ENCODE measurements at places on chromosomes 3 and 15.
A peak's percentile ranks its signal among the peaks of the same experiment; 100 is the strongest.

- DNase-seq: no peak
Observed at GRCh38 chr3:67884345-67884744, 229.9 kb upstream of the SUCLG2 start.

- no peak for DNase-seq
Observed at GRCh38 chr15:82079736-82080135, 33.9 kb upstream of the MEX3B start.

GRCh38 chr3:118425272-118425837 is 609.3 kb downstream of the IGSF11 start:
- DNase-seq: no peak

DNA sequence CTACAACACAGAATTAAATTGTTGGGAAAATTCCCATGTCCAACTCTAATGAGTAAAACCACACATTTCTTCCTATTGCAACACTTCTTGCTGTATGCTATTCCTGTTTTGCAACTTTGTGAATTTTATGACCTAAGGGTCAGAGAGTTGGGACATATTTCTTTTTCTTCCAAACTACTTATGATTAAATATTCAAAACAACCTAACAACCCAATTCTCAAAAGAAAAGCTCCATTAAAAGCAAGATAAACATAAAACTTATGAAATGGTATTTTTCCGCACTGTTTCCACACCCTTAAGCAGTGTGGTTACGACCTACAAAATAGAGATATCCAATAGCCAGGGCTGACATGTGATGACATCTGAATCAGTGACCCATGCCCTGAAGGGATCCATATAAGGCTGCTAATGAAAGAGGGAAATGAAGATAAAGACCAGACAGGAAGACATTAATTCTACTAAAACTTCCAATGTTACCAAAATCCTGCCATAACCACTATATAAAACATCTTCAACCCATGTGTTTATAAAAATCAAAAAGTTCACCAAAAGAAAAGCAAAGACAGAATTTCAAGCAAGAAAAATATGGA is 45.6 kb downstream of the DMXL2 start:
- no peak for DNase-seq

GRCh38 chr15:90414408-90415028 is 26.5 kb downstream of the IQGAP1 start:
- DNase-seq: no peak

- DNase-seq: no peak
Observed at GRCh38 chr15:70792171-70792573, 28.8 kb upstream of the UACA start.

GRCh38 chr3:172142051-172142863 is 102.9 kb downstream of the FNDC3B start:
- peak; percentile 21 for DNase-seq

GRCh38 chr15:87570206-87570605 is 686.3 kb downstream of the NTRK3 start:
- DNase-seq: no peak

- no peak for DNase-seq
Observed at GRCh38 chr3:143963946-143964345, 7.7 kb upstream of the DIPK2A start.

DNA sequence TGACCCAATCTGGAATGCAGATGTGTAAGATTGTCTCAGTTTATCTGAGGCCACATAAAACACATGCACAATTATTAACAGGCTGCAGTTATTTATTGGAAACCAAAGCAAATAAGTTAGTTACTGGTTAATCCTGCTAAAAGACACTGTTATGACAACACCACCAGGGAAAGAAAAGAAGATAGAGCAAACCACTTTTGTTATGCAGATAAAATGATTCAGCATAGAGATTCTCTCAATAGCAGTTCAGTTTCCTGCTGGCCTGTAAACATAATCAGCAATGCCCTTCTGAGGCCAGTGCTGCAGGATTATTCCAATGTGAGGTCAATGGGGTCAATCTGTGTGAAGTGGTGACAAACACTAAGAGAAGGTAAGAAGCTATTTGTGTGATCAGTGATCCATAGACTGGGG is 244.4 kb downstream of the ZBTB20 start:
- DNase-seq: peak; percentile 10

GRCh38 chr15:72369964-72370363 is 5.8 kb downstream of the HEXA start:
- no peak for DNase-seq

DNA sequence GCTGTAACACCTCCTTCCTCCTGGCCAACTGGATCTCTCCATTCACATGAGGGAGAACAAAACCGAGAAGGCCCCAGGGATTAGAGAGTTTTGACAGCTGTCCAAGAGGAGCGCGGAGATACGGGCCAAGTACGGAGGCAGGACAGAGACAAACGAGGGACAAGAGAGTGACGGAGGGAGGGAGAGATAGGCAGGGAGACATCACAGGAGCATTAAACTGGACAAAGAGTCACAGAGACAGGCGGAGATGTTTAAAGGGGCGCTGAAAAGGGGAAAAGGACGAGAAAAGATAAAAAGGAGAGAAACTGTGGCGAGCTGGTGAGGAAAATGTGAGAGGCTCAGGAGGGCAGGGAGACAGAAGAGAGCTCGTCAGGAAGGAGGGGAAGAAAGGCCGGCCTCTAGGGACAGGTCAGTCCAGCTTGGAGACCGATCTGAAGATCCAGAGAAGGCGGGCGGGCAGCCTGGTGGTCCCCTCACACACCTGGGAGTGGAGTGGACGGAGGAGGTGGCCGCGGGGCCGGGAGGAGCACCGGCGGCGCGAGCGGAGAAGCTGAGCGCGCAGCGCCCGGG is 40.5 kb upstream of the ROPN1 start:
- DNase-seq: peak; percentile 98

DNA sequence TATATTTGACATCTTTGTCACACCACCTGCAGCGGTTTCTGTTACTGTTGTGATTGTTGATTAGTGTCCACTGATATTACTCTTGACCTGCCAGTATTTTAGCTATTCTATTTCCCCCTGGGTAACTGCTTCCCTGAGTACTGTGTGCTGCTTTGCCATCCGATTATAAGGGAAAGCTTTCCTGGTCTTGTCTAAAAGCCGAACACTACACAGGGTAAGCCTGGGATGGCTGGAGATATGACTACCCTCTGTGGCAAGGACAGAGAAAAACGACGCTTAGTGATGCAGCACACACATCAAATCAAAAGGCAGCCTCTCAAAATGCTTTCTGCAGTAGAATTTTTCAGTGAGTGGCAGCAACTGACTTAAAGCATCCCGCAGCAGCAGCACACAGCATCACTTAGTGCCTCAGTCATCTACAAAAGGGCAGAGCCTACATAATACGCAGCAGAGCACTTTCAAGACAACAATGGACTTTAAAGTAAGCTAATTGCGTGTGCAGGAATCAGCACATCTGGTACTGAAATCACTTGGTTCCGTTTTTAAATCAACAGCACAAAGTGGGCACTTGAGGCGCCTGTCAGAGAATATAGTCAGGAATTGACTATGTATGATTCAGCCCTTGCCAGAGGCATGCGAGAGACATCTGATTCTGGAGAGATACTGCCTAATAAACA is 656.3 kb upstream of the TGFBR2 start:
- no peak for DNase-seq

DNA sequence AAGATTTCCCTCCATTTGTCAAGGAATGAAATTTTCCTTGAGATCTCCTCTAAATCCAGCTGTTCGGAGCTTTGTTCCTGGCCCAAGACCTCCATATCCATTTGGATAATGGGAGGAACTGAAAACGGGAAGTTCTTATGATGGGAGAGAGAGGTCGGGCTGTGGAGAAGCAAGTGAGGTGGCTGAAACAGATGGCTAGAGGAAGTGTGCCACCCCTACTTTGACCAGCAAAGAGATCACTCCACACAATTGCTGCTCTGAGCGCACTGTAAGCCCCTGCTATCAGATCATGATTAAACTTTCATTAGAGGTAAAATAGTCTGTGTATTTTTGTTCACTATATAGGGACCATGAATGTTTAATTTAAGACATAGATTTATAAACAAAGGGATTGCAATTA is at the start of gene MINDY4B:
Gene MINDY4B (minus strand): TSS at position 101 of the 400 bp plus-strand sequence. CDS start 0 bp downstream, at position 101.
- DNase-seq: peak; percentile 11

GRCh38 chr3:125257536-125257935 is 45.0 kb upstream of the SLC12A8 start:
- DNase-seq: no peak

GRCh38 chr3:53835257-53835656 is 11.0 kb downstream of the CHDH start:
- no peak for DNase-seq

GRCh38 chr3:134287512-134287911 is 36.9 kb upstream of the RYK start:
- no peak for DNase-seq

- peak; percentile 61 for DNase-seq
Observed at GRCh38 chr3:50388016-50388719, 28.8 kb upstream of the TMEM115 start.

DNA sequence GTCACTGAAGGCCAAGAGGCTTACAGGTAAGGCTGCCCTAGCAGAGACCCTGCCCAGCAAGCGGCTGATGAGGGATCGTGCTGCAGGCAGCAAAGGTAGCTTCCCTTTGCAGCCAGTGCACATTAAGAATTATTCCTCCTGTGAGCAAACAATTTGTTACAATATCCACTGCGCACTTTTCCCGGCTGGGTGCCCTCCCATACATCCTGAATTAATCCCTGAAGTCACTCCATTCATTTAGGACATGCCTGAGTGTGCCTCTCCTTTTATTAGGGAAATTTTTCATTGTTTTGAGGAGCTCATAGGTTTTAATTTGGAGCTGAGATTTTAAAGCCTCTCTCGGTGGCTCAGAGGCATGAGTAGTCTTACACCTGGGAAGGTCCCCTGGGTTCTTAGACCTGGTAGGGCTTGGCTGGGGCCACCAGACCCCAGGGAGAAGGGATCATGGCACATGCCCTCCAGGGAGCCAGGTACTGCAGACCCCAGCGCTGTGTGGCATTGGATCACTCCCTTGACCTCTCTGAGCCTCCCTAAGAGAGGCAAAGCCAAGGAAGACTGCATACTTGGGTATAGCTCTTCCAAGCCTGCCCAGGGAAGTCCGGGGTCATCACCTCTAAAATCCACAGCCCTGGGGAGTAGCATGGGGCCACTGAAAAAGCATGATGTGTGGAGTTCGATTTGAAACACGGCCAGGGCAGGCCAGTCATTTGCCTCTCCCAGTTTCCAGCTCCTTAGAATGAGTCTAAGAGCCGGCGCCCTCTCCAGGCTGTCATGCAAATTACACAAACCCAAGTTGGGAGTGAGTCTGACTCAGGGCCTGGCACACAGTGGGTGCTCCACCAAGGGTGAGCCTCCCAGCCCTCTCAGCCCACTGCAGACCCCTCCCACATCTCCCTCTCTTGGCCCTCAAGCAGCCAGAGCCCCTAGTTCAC is 151.9 kb upstream of the LINGO1 start:
- DNase-seq: peak; percentile 60

DNA sequence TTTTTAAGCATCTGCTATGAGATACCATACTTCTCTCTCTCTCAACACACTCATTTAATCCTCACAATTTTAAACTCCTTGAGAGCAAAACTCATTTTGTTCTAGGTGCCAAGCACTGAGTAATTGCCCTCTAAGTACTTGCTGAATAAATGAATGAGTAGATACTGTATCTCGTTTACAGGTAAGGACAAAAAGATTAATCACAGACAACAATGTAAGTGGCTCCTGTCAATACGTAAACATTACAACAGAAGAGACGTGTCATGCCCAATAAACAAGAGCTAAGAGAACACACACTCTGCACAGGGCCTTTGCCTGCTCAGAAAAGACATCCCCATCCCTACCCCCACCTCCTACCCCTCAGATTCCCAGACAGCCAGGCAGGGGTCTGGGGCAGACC is 59.8 kb downstream of the CHSY1 start:
- DNase-seq: no peak

GRCh38 chr3:20250786-20251185 is 64.8 kb upstream of the SGO1 start:
- DNase-seq: no peak

All from NCI-H82 (cell line).